SJSA1 (cell line): ENCODE measurements at places on chromosomes 4 and X.

GRCh38 chr4:6391852-6392188, 80.6 kb downstream of the PPP2R2C start:
- no peak for DNase-seq

GRCh38 chrX:101029665-101030064, 22.2 kb downstream of the TRMT2B start:
- DNase-seq: no peak

GRCh38 chr4:23759066-23759465, 130.8 kb downstream of the PPARGC1A start:
- no peak for DNase-seq

GRCh38 chr4:183797011-183797444, 108.1 kb upstream of the STOX2 start:
- DNase-seq: no peak

- no peak for DNase-seq
These were observed 4.9 kb upstream of the TMEM33 start for GRCh38 chr4:41930139-41930831.

DNA sequence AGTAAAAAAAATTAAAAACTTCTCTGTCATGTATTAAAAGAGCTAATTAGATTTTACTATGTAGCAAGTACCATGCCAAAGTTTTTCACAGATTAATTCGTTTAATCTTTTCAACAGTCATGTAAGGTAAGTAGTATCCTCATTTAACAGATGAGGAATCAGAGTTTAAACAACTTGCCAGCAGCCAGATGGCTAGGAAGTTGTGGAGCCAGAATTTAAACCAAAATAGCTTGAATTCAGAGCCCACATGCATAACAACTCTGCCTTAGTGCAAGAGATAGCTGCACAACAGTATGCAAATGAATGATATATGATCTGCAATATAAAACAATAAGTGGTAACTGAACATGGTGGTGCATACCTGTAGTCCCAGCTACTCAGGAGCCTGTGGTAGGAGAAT, 75.3 kb downstream of the NAP1L3 start:
- DNase-seq: no peak

DNA sequence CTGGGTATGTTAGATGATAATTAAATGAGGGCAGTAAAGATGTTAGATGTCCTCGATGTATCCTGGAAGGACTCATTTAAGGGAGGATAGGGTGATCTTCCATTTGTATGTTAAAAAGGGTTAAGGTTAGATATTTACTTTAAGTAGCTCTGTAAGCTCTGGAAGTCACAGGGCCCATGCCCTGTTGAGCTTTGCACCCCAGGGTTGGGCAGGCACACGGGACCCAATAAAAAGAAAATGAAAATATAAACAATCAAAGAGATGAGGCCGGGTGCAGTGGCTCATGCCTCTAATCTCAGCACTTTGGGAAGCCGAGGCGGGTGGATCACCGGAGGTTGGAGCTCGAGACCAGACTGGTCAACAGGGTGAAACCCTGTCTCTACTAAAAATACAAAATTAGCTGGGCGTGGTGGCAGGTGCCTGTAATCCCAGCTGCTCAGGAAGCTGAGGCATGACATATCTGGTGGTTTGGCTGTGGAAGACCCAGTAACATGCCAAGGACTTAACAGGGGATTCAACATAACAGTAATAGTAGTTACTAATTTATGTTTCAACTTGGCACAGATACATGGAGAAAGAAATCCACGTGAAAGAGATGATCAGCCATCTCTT, 16.9 kb upstream of the PHEX start:
- no peak for DNase-seq

- DNase-seq: no peak
These were observed 405 bp upstream of the ZAR1 start for GRCh38 chr4:48489683-48490011.

- DNase-seq: no peak
These were observed 1004.7 kb upstream of the LCORL start for GRCh38 chr4:19026281-19026680.

DNA sequence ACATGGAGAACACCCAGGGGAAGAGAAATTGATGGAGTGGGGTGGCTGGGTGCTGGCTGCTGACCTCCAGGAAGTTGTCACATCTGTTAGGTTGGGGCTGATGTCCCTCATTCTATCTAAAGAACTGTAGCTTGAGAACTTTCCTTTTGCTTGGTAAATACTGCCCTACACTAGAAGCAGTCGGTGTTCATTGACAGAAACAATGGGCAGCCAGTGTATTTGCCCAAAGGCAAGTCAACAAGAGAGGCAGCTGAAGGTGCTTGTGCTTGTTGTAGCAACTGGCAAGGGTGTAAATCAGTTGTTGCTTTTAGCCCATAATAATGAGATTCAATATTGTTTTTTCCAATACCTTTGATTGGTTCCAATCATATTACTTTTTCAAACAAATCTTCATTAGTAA, 956 bp downstream of the TMEM154 start:
- no peak for DNase-seq

- no peak for DNase-seq
These were observed 82.1 kb downstream of the FIP1L1 start for GRCh38 chr4:53459548-53459947.

DNA sequence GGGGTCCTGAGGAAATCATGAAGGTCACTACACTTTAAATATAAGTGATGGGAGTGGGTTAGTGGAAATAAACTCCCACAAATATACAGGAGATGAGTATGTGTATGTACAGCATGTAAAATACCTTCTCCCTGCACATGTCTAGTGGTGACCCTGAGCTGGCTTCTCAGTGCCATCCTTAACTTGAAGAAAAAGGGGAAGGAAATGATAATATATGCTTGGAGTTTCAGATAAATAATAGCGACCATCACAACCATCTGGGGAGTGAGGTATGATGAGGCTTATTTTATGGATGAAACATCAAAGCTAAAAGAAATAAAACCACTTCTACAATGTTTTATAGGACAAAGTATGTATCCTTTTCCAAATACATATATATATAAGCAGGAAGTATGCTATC, 41.0 kb upstream of the SORBS2 start:
- DNase-seq: no peak

DNA sequence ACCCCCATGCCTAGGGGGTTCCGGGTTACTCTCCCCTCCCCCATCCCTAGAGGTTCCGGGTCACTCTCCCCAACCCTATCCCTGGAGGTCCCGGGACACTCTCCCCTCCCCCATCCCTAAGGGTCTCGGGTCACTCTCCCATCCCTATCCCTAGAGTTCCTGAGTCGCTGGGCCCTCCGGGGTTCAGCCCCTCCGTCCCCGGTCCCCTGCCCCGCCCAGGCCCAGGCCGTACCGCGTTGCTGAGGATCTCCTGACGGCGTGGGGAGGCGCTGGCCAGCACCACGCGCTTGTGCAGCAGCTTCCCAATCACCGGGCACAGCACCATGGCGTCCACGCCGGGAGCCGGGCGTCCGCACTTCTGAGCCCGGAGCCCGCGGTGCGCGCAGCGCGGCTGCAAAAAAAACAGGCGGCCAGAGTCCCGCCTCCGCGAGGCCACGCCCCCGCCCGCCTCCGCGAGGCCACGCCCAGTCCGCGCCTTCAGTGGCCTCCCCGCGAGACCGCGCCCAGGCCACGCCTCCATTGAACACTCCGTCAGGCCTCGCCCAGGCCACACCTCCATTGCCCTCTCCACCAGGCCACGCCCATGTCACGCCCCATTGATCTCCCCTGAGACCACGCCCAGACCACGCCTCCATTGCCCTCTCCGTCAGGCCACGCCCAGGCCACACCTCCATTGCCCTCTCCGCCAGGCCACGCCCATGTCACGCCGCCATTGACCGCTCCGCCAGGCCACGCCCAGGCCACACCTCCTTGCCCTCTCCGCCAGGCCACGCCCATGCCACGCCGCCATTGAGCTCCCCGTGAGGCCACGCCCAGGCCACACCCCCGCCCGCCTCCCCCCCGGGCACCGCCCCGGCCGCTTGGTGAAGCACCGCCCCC, at the start of gene ASMTL:
ASMTL (minus strand) TSS at position 394 of the 879 bp plus-strand sequence; CDS start at position 325, 69 bp downstream.
- peak; percentile 98 for DNase-seq
